GM23338 (cell line): ENCODE measurements at places on chromosomes 1 and 21.
A peak's percentile ranks its signal among the peaks of the same experiment; 100 is the strongest.

DNA sequence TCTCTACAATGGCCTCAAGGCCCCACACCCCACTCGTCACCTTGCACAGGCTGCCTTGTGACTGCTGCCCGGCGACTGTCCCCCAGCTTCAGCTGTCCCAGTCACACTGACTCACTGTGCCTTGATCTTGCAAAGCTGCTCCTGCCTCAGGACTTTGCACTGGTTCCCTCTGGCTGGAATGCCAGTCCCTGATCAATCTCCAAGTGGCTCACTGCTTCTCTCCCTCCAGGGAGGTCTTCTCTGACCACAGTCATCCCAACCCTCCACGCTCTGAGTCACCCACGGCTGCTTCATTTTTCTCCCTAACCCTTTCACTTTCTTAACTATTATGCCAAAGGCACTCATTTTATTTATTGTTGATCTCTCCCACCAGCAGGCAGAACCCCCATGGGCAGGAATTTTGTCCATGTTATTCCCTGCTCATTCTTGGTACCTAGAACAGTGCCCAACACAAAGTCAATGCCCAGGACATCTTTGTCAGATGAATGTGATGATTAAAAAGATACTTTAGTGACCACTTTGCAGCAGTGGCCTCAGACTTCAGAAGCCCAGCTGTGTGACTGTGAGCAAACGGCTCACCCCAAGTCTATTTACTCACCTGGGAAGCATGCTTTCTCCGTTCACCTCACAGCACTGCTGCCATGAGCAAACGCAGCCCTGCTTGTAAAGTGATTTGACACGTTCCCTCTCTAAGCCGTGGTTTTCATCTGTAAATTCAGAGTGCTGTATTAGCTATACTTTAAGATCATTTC, 53.4 kb downstream of the ZBTB18 start:
- DNase-seq = no peak

DNA sequence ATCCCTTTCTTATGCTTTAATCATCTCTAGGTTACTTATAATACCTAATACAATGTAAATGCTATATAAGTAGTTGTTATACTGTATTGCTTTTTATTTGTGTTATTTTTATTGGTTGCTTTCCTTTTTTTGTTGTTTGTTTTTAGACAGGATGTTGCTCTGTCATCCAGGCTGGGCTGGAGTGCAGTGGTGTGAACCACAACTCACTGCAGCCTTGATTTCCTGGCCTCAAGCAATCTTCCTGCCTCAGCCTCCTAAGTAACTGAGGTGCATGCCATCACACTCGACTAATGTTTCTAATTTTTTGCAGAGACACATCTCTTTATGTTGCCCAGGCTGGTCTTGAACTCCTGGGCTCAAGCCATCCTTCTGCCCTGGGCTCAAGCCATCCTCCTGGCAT, 26.9 kb downstream of the KRTAP19-8 start:
- DNase-seq = no peak

- peak; percentile 14 for DNase-seq
Observed at GRCh38 chr1:55632906-55633305, 417.7 kb upstream of the USP24 start.

DNA sequence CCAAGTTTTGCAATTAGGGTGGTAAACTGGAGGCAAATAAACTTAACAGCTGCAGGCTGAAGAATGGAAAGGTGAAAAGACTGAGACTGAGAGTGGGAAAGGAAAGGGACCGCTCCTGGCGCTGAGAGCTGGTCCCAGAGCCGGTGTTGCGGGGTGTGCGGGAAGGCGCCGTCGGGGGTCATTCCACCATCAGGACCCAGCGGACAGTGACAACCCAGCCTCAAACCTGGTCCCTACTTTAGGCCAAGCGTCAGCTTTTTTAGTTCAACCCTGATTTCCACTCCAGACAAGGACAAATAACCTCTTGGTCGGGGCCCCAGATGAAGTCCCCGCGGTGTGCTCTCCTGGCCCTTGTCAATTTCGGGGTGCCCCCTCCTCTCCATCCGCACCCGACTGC, 145.8 kb upstream of the ETS2 start:
- DNase-seq = peak; percentile 22

GRCh38 chr1:217907504-217907903, 276.4 kb downstream of the SPATA17 start:
- no peak for DNase-seq

DNA sequence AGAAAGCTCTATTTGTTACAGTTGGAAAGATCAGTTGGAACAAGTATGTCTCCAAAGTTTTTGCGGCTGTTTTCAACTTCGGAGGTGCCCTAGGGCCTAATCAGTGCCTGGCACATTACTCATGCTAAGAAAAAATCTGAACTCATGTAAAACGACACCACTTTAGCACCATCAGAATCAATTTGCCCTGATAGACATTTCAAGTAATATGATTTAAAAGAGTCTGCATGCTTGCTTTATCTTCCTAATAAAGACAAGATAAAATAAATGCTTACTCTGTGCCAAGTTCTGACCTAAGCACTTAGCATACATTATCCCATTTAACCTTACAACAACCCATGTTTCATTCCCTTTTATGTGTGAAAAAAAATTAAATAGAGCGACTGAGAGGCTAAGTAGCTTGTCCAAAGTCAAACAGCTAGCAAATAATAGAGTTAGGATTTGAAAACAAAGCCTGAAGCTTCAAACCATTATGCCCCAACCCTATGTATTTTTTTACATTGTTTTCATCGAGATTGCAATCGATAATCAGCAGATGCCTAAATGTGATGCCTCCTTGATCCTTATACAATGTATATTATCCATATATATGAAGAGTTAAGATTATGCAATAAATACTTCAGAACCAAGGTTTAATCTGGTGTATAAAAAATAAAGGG, 91.3 kb downstream of the DENND1B start:
- no peak for DNase-seq

DNA sequence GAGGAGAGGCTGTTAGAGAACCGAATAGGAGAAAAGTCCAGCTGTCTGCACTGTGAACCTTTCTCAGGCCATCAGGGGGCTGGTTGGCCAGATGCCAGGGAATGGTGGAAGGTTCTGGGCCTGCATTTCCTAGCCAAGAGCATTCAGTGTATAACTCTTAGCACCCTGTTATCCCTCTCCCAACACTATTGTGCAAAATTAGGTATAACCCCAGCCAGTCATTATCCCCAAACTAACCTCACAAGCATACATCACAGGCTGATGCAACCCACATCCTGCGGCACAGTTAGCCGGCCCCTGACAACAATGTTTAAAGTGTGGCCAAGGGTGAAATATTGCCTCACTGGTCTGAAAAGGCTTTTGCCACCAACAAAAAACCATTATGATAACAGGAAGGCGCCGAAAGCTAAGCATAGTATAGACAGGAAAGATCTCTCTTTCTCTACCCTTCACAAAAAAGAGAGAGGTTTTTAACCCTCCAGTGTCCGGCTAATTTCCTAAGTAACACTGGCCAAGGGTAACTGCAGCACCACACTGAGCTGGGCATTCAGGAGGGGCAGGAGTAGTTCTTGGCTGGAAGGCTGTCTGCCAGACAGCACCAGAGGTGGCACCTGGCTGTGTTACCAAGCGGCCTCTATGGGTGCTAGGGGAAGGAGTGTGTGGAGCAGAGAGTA, 77.3 kb upstream of the BCAR3 start:
- DNase-seq = no peak

DNA sequence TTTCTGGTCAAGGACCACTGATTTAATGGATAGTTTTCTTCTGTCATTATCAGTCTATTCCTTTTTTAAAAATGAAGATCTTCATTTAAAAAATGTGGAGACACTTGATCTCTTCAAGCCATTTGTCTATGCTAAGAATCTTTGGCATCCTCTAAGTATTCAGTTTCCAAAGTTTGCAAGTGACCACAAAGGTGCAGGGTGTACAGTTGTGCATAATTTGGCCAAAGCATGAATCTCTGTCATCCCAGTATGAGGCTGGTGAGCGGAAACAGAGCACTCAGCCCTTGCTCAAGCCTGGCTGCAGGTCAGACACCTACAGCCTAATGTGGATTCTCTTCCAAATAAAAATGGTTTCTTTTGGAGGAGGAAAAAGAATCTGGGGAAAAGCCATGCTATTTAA, 19.8 kb downstream of the PARP1 start:
- DNase-seq = no peak

- DNase-seq = peak; percentile 26
Observed at GRCh38 chr1:154557939-154558719, at the start of gene UBE2Q1. TSS of gene UBE2Q1 (minus strand) at chr1:154558662. CDS start at chr1:154558553, 109 bp downstream.

- peak; percentile 84 for DNase-seq
Observed at GRCh38 chr21:36260030-36260787, 59.8 kb upstream of the MORC3 start.

- peak; percentile 92 for DNase-seq
Observed at GRCh38 chr1:22930240-22930912, 42.3 kb downstream of the LACTBL1 start.

- DNase-seq = no peak
Observed at GRCh38 chr1:236457775-236458174, 63.7 kb downstream of the EDARADD start.

DNA sequence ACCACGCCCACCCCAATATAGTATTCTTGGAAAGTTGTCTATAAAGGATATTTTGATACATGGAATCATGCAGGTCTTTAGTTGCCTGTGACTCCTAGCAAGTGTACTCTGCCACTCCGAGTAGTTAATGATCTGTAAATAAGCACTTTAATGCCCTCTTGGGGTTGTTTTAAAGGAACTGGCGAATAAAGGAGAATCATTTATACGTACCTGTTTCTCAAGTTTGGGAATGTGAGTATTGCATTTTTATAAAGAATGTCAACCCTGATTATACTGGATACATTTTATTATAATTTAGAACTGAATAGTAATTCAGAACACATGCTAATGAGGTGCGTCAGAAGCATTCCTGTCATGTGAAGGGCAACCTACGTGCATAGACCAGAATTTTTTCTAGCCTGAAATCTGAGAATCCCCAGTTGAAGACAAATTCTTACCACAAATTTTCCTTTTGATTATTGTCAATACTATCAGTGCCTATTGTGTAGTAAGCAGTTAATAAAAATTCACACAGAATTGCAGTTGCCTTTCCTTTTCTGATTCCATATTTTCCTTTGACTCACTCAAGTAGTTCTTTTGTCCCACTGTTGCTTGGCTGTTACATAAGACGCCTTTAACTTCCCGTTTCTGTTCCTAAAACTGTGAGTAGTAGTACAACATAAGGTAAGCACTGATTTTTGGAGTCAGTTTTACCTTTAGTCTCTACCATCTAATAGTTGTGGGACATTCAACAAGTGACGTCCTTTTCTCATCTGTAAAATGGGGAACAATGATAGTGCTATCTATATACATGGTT, 5.1 kb downstream of the AHCYL1 start:
- DNase-seq = no peak
